Stimulated activated naive CD8-positive, alpha-beta T cell treated with anti-CD3 and anti-CD28 coated beads, Interleukin-15, amount 100 ng/mL, for 72 hours (primary cell): ENCODE measurements at places on chromosomes 12 and 14.
A peak's percentile ranks its signal among the peaks of the same experiment; 100 is the strongest.

DNA sequence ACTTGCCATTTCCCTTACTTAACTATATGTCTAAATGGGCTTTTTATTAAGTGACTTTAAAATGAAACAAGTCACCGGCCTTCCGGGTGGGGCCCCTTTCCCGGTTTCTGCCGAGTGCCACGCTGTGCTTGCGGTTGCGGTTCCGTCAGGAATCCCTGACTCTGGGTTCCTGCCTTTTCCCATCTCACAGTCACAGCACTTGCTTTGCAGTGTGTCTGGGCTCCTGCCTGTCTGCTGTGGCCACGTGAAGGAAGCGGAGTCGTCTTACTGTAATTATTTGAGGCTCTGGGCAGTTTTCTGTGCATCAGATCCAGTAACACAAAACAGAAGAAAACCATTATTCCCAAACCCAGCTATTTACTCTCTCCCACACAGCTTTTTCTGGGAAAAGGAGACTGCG, 44.0 kb upstream of the FRMD6 start:
- no peak for DNase-seq

DNA sequence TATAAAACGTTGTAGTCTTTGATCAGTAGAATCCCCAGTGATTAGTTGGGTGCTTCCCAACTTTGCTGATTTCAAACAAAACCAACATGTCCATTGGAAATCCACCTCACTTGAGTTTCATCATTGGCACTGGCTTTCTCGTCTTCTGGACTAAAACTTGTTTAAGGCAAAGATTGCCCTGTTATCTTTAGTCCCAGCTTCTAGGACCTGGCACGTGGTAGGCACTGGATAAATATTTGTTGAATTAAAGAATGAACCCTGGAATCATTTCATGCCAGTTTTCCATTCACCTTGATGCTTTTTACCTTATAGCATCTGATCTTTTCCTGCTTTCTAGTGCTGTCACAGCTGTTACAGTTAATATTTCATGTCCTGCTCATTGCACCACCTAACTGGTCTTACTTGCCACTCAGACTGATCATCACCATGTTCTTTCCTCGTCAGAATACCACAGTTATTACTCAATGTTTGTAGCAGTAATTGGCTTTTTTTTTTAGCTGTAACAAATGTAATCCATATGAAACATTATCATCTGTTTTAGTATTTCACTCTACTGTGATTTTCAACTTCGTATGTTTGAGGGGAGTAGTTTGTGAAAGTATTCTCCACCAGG, 7.3 kb upstream of the C12orf50 start:
- DNase-seq = no peak

- no peak for DNase-seq
Observed at GRCh38 chr12:83945871-83946270, 966.7 kb downstream of the SLC6A15 start.

DNA sequence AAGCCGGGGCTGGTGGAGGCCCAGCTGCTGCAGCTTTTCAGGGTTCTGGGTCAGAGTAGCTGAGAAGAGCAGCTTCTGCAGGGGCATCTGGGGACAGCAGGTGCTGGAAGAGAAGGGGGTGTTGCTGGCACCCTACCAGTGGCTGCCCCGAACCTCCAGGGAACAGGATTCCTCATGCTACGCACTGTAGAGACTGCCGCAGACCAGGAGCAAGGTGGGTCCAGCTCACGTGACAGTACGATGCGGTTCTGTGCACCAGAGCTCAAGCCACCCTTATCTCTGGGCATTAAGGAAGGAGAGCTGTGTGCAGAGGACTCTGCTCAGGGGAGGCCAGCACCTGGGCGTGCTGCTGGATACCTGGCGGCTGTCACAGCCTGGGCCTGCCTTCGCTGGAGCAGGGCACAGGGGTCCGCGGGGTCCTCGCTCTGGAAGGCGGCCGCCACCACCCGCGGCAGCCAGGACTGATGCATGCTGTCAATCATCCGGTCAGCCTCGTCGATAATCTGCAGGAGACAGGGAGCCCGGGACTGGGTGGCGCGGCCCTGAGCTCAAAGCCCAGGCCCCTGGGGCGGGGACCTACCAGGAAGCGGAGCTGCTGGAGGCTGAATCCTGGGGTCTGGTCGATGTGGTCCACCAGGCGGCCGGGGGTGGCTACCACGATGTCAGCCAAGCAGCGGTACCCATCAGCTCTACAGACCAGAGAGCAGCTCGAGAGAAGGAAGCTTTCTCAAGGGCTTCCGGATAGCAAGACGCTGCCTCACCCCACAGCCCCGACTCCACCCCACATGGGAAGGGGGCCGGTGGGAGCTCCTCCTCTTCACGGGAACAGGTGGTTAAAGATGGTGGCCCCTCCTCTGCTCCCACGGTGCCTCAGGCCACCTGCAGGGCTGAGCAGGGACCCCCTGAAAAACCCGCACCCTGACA, 2.9 kb downstream of the DDX51 start:
- DNase-seq = no peak

DNA sequence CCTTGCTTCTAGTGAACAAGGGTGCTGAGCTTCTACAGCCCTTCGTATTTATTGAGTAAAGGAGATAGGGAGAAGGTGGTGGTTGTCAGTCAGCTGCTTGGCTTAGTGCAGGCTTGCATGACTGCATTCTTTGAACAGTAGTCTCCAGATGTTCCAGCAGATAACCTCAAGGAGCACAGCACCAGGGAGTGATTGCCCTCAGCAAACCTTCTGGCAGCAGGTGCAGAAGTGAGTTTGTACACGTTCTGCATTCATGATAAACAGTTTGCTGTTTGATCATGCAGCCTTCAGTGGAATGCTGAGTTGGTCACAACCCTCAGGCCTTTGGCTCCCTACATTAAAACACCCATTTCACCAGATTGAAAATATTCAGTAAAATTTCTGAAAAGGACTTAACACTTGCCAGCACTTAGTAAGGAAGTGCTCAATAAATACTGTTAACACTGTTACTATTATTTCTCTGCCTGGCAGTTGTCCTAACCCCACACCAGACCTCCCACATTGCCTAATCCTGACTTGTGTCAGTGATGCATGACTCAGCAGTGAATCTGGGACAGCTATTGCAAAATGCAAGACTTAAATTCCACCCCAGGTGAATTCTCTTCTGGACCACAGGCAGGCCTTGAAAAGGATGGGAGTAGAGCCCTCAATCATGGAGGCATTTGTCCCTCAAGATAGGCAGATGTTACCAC, 18.9 kb upstream of the CARMIL3 start:
- no peak for DNase-seq

- peak; percentile 36 for DNase-seq
Observed at GRCh38 chr12:109777544-109777943, 55.7 kb downstream of the TRPV4 start.

- no peak for DNase-seq
Observed at GRCh38 chr14:64855721-64856528, 23.8 kb downstream of the SPTB start.

GRCh38 chr14:104843442-104844305, 21.4 kb upstream of the CEP170B start:
- DNase-seq = no peak

GRCh38 chr14:68788996-68789820, 3.7 kb downstream of the ZFP36L1 start:
- peak; percentile 87 for DNase-seq

GRCh38 chr12:879641-880040, 69.9 kb downstream of the RAD52 start:
- DNase-seq = no peak

GRCh38 chr12:95956557-95957145, 13.5 kb downstream of the AMDHD1 start:
- no peak for DNase-seq

GRCh38 chr12:51669271-51669670, 78.2 kb downstream of the SCN8A start:
- DNase-seq = no peak

- no peak for DNase-seq
Observed at GRCh38 chr12:111251787-111252186, 117.1 kb downstream of the PHETA1 start.

DNA sequence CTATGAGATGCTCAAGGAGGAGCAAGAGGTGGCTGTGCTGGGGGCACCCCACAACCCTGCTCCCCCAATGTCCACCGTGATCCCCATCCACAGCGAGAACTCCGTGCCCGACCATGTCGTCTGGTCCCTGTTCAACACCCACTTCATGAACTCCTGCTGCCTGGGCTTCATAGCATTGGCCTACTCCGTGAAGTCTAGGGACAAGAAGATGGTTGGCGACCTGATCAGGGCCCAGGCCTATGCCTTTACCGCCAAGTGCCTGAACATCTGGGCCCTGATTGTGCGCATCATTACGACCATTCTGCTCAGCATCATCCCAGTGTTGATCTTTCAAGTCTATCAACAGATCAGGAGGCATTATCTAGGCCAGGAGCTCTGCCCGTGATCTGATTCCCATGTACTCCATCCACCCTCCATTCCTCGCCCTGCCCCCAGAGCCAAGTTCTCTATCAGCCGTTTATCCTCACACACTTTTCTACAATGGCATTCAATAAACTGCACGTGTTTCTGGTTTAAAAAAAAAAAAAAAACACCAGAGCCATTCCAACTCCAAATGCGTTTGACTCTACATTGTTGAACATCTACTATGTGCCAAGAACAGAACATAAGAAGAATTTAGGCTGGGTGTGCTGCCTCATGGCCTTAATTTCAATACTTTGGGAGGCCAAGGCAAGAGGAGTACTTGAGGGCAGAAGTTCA, 17.5 kb downstream of the ATXN2 start:
- DNase-seq = no peak

GRCh38 chr12:1439687-1440086, 154.7 kb downstream of the FBXL14 start:
- no peak for DNase-seq

- DNase-seq = no peak
Observed at GRCh38 chr12:24748326-24748725, 200.6 kb downstream of the BCAT1 start.

- DNase-seq = no peak
Observed at GRCh38 chr14:38737686-38738407, 365.2 kb downstream of the SEC23A start.

DNA sequence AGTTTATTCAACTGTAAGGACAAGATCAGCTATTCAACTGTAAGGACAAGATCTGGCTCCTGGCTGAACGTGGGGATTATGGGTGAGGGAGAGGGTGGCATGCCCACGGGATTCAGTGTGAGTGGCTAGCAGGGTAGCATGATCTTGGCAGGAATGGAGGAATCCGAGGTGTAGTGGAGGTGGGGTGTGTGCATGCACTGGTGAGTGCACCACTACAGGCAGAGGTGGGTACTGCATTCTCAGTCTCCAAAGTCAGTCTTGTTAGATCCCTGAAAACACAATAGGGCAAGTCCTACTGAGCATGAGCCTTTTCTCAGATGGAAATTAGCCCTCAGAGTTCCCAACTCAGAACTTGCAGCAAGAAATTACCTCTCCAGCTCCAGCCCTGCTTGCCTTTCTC, 32.2 kb upstream of the DCD start:
- DNase-seq = peak; percentile 13

DNA sequence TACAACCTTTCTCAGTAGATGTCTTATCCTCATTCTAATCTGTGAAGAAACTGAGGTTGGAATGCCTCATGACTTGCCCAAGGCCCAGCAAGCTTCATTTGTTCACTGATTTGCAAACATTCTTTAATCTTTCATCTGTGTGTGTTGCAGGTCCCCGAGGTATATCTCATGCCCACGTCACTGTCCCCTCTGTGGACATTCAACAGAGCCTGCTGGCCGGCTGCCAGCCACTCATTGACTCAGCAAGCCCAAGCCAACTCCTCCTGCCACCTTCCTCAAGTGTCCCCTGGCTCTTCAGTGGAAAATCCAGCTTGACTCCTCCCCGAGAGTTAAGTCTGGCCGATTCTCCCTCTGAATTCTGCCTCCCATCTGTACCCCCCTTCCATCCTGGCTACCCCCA, 1.9 kb upstream of the DCAF4 start:
- no peak for DNase-seq

- peak; percentile 66 for DNase-seq
Observed at GRCh38 chr12:56581418-56582145, 48.5 kb downstream of the BAZ2A start.

DNA sequence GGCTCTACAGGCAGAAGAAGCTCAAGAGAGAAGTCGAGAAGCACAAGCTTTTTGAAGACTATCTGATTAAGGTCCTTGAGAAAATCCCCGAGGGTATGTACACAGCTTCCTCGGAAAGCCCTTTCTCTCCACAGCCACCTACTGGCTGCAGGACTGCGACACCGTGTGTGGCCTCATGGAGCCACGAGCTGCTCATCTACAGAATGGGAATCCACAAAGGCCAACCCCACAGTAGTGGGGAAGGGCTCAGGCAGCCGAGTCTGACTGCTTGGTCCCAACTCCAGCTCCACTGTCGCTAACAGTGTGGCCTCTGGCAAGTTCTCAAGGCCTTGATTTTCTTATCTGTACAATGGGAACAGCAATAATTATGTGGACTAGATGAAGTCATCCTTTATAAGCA, 2.5 kb downstream of the CCDC197 start:
- no peak for DNase-seq

GRCh38 chr12:31710021-31710818, 18.6 kb downstream of the AMN1 start:
- no peak for DNase-seq

GRCh38 chr14:20477211-20477876, 8.1 kb downstream of the PNP start:
- no peak for DNase-seq

- DNase-seq = peak; percentile 27
Observed at GRCh38 chr12:47949441-47950341, 13.7 kb upstream of the TMEM106C start.

DNA sequence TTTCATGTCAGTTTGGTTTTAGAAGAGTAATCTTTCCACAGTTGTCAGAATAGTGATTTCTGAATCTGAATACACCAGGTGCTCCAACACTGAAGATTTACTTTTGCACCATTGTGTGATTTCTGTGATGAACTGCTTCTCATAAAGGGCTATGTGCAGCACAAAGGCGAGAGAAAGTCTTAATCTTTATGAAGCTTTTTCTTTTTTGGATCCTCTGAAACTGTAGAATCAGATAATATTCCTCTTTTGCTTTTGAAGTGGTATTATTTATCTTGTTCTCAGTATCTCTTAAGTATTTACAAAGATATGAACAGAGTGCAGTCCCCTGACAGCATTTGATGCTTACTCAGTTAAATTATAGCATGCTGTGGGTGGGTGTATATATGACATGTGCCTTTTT, 207.8 kb downstream of the NAV3 start:
- DNase-seq = no peak

- no peak for DNase-seq
Observed at GRCh38 chr12:29943683-29944082, 159.9 kb upstream of the TMTC1 start.

DNA sequence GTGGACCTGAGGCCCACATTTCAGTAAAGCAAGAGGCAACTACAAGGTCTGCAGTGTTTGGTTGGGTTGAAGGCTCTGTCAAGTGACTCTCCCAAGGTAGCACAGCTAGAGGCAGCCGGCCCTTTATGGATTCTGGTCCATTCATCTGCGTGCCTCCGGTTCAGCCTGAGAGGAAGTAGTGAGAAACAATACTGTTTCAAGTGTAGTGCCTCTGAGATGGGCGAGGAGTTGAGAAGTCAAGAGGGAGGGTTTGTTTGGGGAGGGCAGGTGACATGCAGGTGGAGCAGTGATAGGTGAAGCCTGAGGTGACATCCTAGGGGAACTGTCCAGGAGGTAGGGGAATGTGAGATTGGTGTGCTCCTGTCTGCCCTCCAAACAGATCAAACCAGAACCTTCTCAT, 933.5 kb downstream of the VRK1 start:
- DNase-seq = no peak

GRCh38 chr12:114732426-114733030, 48.6 kb upstream of the TBX3 start:
- DNase-seq = no peak
